ENCODE measurements at places on chromosomes 3 and 15. TPM values are rescaled to one million over a fixed set of nuclear protein-coding genes. Genes with fewer than 3 reads are reported as not detected.

GRCh38 chr3:158727206-158728060 lies 4.8 kb downstream of the RARRES1 start:
- peak; percentile 31 for DNase-seq

DNA sequence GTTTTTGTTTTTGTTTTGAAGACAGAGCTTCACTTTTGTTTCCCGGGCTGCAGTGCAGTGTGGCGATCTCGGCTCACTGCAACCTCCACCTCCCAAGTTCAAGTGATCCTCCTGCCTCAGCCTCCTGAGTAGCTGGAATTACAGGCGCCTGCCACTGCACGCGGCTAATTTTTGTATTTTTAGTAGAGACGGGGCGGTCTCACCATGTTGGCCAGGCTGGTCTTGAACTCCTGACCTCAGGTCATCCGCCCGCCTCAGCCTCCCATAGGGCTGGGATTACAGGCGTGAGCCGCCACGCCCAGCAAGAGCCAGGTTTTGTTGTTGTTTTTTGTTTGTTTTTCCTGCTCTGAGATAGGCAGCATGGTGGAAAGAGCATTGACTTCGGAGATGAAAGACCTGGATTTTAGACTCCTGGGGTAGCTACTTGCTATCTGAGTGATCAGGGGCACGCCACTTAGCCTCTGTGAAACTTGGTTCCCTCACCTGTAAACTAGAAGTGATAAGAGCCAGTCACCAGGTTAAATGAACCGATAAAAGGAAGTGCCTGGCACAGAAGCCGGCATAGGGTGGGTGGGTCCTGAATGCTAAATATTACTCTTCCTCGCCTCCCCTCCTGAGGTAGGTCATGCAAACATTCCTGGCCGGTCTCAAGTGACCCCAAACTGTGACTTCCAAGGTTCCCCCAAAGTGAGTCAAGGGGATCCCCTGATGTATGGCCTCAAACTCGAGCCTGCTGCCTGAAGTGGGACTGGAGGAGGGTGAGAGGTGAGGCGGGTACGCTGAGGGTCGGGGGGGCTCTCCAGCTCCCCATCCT lies 62.9 kb upstream of the MCF2L2 start:
- DNase-seq: no peak

DNA sequence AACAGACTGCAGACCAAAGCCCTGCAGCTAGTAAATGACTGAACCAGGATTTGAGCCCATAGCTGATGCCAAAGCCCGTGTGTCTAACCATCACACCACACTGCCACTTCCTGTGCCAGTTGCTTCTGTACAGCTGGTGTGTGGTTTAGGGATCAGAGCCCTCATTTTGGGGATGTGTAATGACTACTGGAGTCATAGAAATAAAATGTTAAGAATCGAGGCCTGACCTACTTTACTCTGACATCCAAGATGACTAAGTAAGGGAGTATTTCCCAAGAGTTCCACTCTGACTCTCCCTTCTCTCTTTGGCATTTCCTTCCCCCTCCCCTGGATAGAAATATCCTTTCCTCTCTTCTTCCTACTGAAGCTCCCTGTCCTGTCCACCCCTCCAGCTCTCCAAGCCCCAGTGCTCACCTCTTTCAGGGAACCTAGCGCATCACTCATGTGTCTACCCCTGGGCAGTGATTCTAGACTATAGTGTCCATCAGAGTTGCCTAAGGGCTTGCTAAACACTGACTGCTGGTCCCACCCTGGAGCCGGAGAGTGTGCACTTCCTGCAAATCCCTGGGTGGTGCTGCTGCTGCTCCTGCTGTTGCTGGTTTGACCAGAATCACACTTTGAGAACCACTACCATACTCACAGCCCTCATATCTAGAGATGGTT lies 53.8 kb downstream of the MGLL start:
- DNase-seq: no peak

DNA sequence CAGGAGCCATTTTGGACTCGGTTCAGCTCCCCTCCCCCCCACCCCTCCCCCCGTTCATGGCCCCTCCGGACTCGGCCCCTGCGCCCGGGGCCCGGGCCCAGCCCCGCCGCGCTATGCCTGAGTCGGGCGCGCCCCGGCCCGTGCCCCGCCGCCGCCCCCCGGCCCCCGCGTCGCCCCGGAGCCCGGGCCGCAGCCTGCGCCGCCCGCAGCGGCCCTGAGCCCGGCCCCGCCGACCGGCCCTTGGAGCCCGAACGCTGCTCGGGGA lies 155 bp downstream of the ACVR2B start:
- DNase-seq: no peak

- peak; percentile 53 for DNase-seq
These were observed 37.9 kb downstream of the CHRD start for GRCh38 chr3:184417619-184418327.

The ANXA2 gene
- 262 TPM for total RNA-seq

The WDR93 gene
- not detected for total RNA-seq

The IL12A gene
- 0.87 TPM for total RNA-seq

The ATP10A gene
- total RNA-seq: 40.1 TPM

The ITGB5 gene
- 4.3 TPM for total RNA-seq

The SLCO3A1 gene
- total RNA-seq: 26.3 TPM

The GXYLT2 gene
- 0.05 TPM for total RNA-seq

The ARRDC4 gene
- 0.27 TPM for total RNA-seq

Measured in activated T-helper 2 cell treated with anti-CD3 and anti-CD28 coated beads, Interferon-gamma antibody, Interleukin-2, Interleukin-4, amounts not matched to agents 10 μg/mL and 5 μg/mL and 100 μg/mL, durations not matched to agents 14 hours and 24 hours and 36 hours (primary cell).